NCI-H1092 treated with DMSO at 0.1 percent for 48 hours (cell line): ENCODE measurements at places on chromosomes 6 and 20.

DNA sequence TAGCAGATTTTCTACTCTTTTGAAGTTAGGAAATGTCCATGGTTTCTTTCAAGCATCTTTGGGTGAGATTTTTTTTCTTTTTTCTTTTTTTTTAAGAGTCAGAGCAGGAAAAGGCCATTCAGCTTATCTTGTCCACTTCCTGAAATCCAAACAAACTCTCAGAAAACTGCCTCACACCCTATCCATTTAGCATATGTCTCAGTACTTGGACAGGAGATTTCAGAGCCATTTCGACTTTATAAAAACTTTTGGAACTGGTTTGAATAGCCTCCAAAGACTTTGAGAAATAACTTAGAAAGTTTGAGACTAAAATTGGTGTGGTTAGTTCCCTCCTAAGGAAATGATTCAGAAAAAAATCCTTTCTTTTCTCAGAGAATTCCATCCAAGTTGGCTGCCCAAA, 125.1 kb downstream of the MYLK4 start:
- DNase-seq: no peak

- DNase-seq: no peak
Measured at GRCh38 chr20:62239278-62239879, 1.1 kb downstream of the OSBPL2 start.

DNA sequence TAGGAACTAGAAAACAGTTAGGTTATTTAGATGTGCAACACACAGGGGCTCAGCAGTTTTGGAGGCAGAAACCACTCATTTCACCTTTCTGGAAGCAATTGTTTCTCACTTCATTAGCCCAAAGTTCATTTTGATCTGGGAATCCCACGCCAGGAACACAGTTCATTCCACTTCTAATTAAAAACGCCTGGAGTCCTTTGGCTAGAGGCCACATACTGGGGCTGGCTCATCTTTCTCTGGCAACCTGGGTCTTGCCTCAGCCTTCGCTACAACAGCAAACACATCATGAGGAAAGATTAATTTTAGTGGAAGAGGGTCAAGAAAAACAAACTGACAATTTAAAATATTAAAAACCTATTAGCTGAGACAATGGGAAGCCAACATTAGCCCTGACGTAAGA, 69.7 kb downstream of the RFPL4B start:
- no peak for DNase-seq

DNA sequence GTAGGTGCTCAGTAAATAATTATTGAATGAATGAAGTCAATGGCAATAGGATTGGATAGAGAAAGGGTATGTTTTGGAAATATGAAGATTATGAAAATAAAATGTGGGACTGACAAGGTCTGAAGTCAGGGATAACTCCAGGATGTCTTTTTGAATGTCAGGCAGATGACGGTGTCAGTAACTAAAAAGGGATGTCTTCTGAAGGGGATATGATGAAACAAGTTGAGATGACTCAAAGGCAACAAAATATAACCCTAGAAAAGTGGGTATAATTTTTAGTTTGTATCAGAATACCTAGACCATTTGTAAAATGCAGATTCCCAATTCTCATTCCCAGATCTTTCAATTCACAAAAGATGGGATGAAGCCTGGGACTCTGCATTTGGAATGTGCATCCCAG, 257.3 kb upstream of the SGK1 start:
- DNase-seq: no peak
